ENCODE measurements at places on chromosomes 1 and 21.

GRCh38 chr21:43767984-43768867 lies 7.9 kb downstream of the CSTB start:
- H3K4me1 ChIP-seq = peaks cover 9% of the 10 kb centered on the region
- peak; percentile 48 for DNase-seq
- H3K4me3 ChIP-seq = no peak overlapping the region
- H3K27me3 ChIP-seq = no peaks in the 10 kb centered on the region

- no peak for DNase-seq
- H3K4me3 ChIP-seq = no peak overlapping the region
- H3K36me3 ChIP-seq = no peaks in the 10 kb centered on the region
- no peaks in the 10 kb centered on the region for H3K27me3 ChIP-seq
- H3K27ac ChIP-seq = no peak overlapping the region
Observed at GRCh38 chr1:30450148-30450817, 273.1 kb downstream of the MATN1 start.

- H3K27ac ChIP-seq = peak within 1 kb of the TSS; percentile 90
- peak; percentile 32 for DNase-seq
- peaks cover 18% of the 10 kb centered on the region for H3K4me1 ChIP-seq
- peak within 1 kb of the TSS; percentile 9 for H3K4me3 ChIP-seq
Observed at GRCh38 chr1:39204441-39205081, at the start of gene MACF1. MACF1 (plus strand) TSS chr1:39204695; CDS start chr1:39205023, 328 bp downstream.

- peaks cover 6% of the 10 kb centered on the region for H3K4me1 ChIP-seq
- H3K36me3 ChIP-seq = peaks cover 59% of the 10 kb centered on the region
Observed at GRCh38 chr1:19096036-19096833, 113.8 kb downstream of the UBR4 start.

- H3K36me3 ChIP-seq = peaks cover 86% of the 10 kb centered on the region
- H3K27ac ChIP-seq = no peak overlapping the region
- no peaks in the 10 kb centered on the region for H3K27me3 ChIP-seq
- DNase-seq = no peak
- H3K4me3 ChIP-seq = no peak overlapping the region
Observed at GRCh38 chr1:64838486-64838885, 93.6 kb downstream of the RAVER2 start.

- H3K27me3 ChIP-seq = no peaks in the 10 kb centered on the region
- H3K4me1 ChIP-seq = no peaks in the 10 kb centered on the region
- no peak overlapping the region for H3K4me3 ChIP-seq
- H3K36me3 ChIP-seq = no peaks in the 10 kb centered on the region
Observed at GRCh38 chr21:18498431-18498830, 94.8 kb upstream of the TMPRSS15 start.

DNA sequence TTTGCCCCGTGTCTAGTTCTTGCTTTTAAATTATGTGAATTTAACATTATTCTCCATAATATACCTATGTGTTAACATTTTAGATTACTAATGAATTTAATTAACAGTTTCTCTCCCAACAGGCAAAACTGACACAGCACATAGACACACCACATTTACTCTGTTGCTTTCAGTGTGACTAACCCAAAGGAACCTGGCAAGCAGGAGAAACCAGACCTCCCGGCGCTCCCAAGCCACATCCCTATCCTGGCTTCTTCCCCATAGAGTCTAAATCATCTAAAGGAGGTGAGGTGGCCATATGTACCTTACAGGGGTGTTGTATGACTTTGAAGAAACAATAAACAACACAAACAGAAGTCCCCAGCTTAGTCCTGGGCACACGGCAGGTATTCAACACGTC lies 69.2 kb downstream of the CAPZB start:
- no peaks in the 10 kb centered on the region for H3K27me3 ChIP-seq
- peaks cover 23% of the 10 kb centered on the region for H3K36me3 ChIP-seq
- no peak for DNase-seq
- peaks cover 8% of the 10 kb centered on the region for H3K4me1 ChIP-seq

DNA sequence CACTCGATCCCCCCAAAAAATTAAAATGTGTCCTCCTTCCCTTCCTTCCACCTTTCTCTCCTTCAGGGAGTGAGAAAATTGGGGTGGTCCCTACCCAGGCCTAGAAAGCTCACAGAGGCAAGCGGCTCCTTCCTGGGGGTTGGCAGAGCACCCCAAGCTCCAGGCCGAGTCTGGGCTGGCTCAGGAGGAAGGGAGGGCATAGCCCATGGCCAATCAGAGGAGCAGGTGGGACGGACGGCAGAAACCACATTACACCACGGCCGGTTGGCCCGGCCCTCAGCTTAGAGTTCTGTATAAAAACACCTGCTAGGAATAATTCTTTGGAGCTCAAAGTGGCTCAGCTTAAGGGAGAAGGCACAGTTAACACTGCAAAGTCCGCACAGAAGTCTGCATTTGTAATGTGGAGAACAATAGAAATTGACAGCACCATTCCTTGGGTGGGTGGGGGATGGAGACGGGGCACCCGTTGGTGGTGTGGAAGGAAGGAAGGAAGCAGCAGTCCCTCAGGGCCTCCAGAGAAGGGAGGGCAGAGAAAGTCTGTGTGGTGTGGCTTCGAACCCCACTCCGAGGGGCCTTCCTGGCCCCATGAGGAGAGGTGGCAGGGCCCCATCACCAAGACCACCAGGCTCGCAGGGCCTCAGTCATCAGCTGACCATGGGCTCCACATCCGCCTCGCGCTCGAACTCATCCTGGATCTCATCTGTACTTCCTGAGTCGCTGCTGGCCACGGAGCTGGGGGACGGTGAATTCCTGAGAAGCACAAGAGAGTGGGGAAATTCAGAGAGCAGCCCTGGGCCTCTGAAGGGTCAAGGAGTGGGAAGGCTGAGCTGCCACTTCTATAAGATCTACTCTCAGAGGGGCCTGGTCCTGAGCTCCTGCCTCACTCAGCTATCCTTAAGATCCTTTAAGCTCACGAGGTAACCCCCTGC lies 5.8 kb upstream of the ALDH4A1 start:
- no peak overlapping the region for H3K4me3 ChIP-seq
- H3K4me1 ChIP-seq = peaks cover 33% of the 10 kb centered on the region
- no peaks in the 10 kb centered on the region for H3K27me3 ChIP-seq

- no peaks in the 10 kb centered on the region for H3K27me3 ChIP-seq
- no peak overlapping the region for H3K27ac ChIP-seq
- no peaks in the 10 kb centered on the region for H3K36me3 ChIP-seq
- H3K4me3 ChIP-seq = no peak overlapping the region
Observed at GRCh38 chr21:28069450-28069923, 923.2 kb downstream of the LTN1 start.

GRCh38 chr1:74340656-74341055 lies 105.5 kb downstream of the TNNI3K start:
- no peaks in the 10 kb centered on the region for H3K27me3 ChIP-seq
- DNase-seq = no peak
- no peaks in the 10 kb centered on the region for H3K36me3 ChIP-seq
- H3K27ac ChIP-seq = no peak overlapping the region

DNA sequence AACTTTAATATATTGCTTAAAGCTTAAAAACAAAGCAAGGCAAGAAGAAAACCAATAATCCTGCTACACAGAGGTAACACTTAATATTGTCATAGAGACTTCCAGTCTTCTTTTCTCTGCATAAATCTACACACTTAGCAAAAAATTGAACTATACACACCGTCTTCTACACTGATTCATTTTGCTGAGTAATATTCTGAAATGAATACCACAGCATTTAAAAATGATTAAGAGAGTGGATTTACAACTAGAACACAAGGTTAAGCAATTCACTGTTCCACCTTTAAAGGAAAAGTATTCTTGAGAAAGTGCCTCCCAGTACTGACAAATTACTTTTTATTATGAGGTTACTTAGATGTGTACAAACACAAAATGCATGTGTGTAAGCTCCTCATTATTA lies 22.2 kb upstream of the ITPKB start:
- DNase-seq = no peak
- H3K4me3 ChIP-seq = no peak overlapping the region
- no peaks in the 10 kb centered on the region for H3K36me3 ChIP-seq
- no peaks in the 10 kb centered on the region for H3K4me1 ChIP-seq
- no peak overlapping the region for H3K27ac ChIP-seq

DNA sequence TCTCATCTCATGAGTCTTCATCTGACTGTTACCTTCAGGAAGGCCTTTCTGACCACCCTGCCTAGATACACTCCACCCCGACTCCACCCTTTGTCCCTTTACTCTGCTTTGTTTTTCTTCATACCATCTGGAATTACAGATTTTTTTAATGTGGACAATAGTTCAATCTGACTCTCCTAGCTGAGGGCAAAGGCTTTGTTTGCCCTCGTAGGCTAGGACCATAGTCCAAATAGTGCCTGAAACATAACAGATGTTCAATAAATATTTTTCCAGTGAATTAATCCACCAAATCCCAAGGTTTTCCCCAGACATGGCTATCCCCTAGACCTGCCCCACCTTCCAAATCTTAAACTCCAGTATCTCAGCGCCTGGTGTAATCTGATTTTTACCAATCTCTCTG lies 176.5 kb upstream of the GJB5 start:
- H3K4me3 ChIP-seq = no peak overlapping the region
- H3K36me3 ChIP-seq = no peaks in the 10 kb centered on the region
- H3K27me3 ChIP-seq = no peaks in the 10 kb centered on the region
- no peaks in the 10 kb centered on the region for H3K4me1 ChIP-seq
- no peak for DNase-seq
- H3K27ac ChIP-seq = no peak overlapping the region

GRCh38 chr1:33257772-33258712 lies 1.8 kb downstream of the ZNF362 start:
- H3K27ac ChIP-seq = peak overlapping the region; percentile 88
- H3K27me3 ChIP-seq = no peaks in the 10 kb centered on the region
- H3K36me3 ChIP-seq = no peaks in the 10 kb centered on the region
- peaks cover 51% of the 10 kb centered on the region for H3K4me1 ChIP-seq
- DNase-seq = no peak

GRCh38 chr1:169288011-169288414 lies 79.6 kb downstream of the NME7 start:
- no peaks in the 10 kb centered on the region for H3K27me3 ChIP-seq
- no peak for DNase-seq
- H3K4me3 ChIP-seq = no peak overlapping the region
- no peaks in the 10 kb centered on the region for H3K4me1 ChIP-seq

GRCh38 chr1:76759950-76760349 lies 107.3 kb upstream of the ST6GALNAC5 start:
- no peaks in the 10 kb centered on the region for H3K4me1 ChIP-seq
- no peak overlapping the region for H3K27ac ChIP-seq
- H3K4me3 ChIP-seq = no peak overlapping the region
- no peaks in the 10 kb centered on the region for H3K36me3 ChIP-seq

GRCh38 chr1:29414086-29414485 lies 177.8 kb downstream of the PTPRU start:
- no peak for DNase-seq
- H3K27me3 ChIP-seq = peaks cover 6% of the 10 kb centered on the region
- H3K36me3 ChIP-seq = no peaks in the 10 kb centered on the region
- peaks cover 7% of the 10 kb centered on the region for H3K4me1 ChIP-seq
- H3K27ac ChIP-seq = no peak overlapping the region

- H3K27me3 ChIP-seq = no peaks in the 10 kb centered on the region
- no peak overlapping the region for H3K4me3 ChIP-seq
- no peaks in the 10 kb centered on the region for H3K4me1 ChIP-seq
- H3K36me3 ChIP-seq = no peaks in the 10 kb centered on the region
Observed at GRCh38 chr1:228021355-228022030, 14.7 kb downstream of the WNT3A start.

DNA sequence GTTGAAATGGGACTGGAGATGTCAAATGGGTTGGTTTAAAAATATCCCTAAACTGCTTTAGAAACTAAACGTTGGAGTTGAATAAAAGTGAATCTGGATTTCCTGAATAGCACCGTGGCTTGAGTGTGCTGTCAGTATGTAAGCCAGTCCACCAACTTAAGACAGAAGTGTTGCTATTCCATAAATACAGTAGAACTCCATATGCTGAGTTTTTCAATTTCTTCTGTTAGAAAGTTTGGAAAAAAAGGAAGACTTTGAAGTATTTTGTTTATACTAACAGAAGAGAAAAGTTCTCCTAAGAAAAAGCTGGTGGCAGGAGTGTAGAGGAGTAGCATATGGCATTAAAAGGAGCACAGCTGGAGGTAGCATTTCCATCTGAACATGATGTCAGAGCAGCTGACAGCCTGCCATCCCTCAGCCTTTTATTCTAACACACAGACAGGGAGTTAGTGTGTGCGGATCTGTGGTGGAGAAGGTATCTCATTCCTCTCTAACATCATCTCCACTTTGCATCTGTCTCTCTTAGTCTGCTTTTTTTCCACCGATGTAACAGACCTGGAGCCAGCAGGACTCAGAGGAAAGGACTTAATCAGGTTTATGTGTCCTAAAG lies at the start of gene ZBTB18:
ZBTB18 (plus strand) TSS at position 449 of the 610 bp plus-strand sequence; CDS start at position 598, 149 bp downstream.
- H3K36me3 ChIP-seq = no peaks in the 10 kb centered on the region
- no peaks in the 10 kb centered on the region for H3K27me3 ChIP-seq
- H3K4me1 ChIP-seq = peaks cover 30% of the 10 kb centered on the region
- H3K27ac ChIP-seq = peak within 1 kb of the TSS; percentile 41
- peak within 1 kb of the TSS; percentile 72 for H3K4me3 ChIP-seq

- H3K36me3 ChIP-seq = no peaks in the 10 kb centered on the region
- H3K4me1 ChIP-seq = no peaks in the 10 kb centered on the region
- H3K27me3 ChIP-seq = no peaks in the 10 kb centered on the region
- no peak overlapping the region for H3K4me3 ChIP-seq
Observed at GRCh38 chr1:14413819-14414490, 184.5 kb upstream of the KAZN start.

- H3K4me3 ChIP-seq = no peak overlapping the region
- no peak overlapping the region for H3K27ac ChIP-seq
- DNase-seq = no peak
- no peaks in the 10 kb centered on the region for H3K36me3 ChIP-seq
- H3K4me1 ChIP-seq = peaks cover 26% of the 10 kb centered on the region
Observed at GRCh38 chr1:160346463-160346862, 3.3 kb downstream of the NCSTN start.

GRCh38 chr1:218346391-218347204 lies 1.5 kb downstream of the TGFB2 start:
- peak; percentile 26 for DNase-seq
- no peaks in the 10 kb centered on the region for H3K4me1 ChIP-seq
- no peaks in the 10 kb centered on the region for H3K27me3 ChIP-seq

DNA sequence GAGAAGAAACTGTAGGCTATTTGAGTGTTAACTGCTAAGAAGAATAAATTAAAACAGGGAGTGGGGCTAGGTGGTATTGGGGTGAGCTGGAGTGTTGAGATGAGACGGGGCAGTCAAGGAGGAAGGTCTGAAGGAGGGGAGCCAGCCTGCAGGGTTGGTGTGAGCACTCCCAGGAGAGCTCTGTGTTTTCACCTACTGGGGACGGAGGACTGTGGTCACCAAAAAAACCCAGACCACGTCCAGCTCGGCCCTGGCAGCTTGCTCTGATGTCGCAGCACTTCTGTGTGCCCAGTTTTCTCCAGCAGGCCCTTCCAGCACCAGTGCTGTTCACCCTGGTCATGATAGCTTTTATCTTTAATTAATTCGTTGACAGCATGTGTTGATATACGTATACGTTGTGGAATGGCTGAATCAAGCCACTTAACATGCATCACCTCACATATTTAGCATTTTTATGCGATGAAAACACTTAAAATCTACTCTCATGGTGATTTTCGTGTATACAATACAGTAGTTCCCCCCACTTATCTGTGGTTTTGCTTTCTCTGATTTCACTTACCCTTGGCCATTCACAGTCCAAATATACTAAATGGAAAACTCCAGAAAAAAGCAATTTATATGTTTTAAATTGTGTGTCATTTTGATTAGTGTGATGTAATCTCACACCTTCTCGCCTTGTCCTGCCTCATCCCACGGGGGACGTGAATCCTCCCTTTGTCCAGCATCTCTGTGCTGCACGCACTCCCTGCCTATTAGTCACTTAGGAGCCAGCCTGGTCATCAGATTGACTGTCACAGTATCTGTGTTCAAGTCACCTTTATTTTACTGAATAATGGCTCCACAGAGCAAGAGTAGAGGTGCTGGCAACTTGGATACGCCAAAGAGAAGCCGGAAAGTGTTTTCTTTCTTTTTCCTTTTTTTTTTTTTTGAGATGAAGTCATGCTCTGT lies 12.3 kb downstream of the FAM3B start:
- no peaks in the 10 kb centered on the region for H3K27me3 ChIP-seq
- no peaks in the 10 kb centered on the region for H3K4me1 ChIP-seq
- H3K27ac ChIP-seq = no peak overlapping the region
- no peak for DNase-seq

Data from tibial nerve (tissue), 4 donors.